SHP77 (cell line): ENCODE measurements at places on chromosomes 16 and 17.

GRCh38 chr17:65231086-65231485 lies 93.9 kb downstream of the RGS9 start:
- no peak for DNase-seq

GRCh38 chr16:70574595-70575271 lies 51.1 kb downstream of the SF3B3 start:
- DNase-seq: no peak

DNA sequence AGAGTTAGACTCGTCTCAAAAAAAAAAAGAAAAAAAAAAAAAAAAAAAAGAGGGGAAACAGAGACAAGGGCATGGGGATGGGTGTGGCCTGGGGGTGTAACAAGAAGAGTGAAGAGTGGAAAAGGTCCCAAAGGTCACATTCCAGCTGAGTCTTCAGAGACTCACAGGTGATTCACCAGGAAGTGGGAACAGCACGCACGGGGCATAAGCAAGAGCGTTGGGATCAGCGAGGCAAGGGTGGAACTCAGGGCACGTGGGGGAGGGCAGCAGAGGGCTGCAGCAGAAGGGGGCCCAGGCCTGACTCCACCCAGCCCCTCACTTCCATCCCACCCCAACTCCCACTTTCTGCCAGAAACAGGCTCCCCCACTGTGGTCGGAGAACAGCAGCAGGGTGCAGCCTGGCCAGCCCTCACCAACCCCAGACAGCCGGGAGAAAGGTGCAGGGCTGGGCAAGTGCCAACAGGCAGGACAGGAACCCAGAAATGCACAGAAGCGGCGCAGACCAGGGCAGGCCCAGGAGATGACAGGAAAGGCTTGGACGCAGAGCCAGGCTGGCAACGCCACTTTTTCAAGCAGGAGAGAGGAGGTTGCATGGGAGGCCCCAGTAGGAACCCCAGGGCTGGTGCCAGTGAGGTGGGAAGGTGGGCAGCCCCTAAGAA lies 3.3 kb downstream of the MEAK7 start:
- DNase-seq: no peak

- DNase-seq: no peak
Measured at GRCh38 chr16:8293413-8293812, 296.9 kb downstream of the TMEM114 start.

GRCh38 chr16:4115209-4115948 lies 863 bp downstream of the ADCY9 start:
- DNase-seq: peak; percentile 44

- no peak for DNase-seq
Measured at GRCh38 chr16:12423131-12423530, 380.6 kb downstream of the CPPED1 start.

DNA sequence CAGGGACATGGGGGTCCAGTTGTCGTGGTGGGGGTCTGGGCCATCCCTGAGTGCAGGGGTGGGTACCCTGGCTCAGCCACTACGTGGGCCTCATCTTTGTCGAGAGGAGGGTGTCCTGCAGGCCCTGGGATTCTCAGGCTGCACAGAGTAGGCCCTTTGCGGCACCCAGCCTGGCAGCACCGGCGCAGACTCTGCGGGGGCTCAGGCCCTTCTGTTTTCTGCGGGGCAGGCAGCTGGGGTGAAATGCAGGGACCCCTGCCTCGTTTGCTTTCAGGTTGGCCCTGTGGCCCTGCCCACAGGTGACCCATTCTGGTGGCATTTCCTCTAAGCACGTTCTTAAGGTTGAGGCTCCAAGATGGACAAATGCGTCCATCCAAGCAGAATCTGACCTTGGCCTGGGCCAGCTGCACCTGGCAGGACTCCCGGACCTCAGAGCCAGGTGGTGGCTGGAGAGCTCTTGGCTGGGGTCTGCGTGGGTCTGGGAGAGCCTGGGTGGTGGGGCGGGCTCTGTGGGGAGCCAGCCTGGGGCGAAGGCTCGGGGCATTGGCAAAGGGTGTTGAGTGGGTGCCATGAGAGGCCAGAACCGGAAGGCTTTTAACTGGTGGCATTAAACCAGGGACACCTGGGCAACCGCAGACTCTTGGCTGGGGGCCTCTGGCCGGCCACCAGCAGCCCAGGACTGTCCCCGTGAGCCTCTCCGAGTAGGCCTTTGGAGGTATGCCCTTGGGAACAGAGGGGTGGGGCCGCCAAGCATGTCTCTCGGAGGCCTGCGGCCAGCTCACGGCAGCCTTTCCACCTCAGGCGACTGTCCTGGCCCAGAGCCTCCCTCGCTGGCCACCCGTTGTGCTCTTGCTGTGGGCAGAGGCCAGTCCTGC lies 16.9 kb downstream of the PRSS27 start:
- DNase-seq: no peak

DNA sequence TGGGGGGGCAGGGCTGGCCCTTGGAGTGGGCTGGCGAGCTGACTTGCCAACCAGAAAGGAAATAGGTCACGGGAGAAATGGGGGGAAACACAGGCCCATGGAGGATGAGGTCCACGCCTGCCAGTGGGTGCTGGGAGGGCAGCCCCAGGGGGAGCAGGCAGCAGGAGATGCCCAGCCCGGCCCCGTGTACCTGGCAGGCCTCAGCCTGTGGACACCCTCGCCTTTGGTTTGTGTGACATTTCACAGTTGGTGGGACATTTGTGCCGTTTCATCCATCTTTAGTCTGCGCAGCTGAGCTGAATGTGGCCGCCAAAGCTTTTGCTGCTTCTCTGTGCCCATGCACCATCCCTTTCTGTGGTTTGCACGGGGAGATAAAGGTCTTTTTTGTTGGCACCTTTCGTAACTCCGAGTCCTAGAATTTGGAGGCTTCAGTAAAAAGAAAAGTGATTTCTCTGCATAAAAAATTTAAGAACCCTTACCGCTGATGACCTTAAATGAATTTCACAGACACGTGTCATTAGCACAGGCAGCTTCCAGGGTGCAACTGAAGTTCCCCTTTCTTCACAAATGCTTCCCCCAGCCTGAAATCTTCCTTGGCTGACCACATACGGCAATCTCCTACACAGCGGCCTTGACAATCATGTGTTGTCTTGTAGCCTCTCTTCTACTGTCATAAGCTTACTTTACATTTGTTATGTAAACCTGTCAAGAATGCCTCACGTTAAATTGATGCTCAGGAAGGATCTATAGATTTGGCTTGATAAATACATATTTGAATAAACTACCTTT lies 193.6 kb downstream of the RPTOR start:
- no peak for DNase-seq

DNA sequence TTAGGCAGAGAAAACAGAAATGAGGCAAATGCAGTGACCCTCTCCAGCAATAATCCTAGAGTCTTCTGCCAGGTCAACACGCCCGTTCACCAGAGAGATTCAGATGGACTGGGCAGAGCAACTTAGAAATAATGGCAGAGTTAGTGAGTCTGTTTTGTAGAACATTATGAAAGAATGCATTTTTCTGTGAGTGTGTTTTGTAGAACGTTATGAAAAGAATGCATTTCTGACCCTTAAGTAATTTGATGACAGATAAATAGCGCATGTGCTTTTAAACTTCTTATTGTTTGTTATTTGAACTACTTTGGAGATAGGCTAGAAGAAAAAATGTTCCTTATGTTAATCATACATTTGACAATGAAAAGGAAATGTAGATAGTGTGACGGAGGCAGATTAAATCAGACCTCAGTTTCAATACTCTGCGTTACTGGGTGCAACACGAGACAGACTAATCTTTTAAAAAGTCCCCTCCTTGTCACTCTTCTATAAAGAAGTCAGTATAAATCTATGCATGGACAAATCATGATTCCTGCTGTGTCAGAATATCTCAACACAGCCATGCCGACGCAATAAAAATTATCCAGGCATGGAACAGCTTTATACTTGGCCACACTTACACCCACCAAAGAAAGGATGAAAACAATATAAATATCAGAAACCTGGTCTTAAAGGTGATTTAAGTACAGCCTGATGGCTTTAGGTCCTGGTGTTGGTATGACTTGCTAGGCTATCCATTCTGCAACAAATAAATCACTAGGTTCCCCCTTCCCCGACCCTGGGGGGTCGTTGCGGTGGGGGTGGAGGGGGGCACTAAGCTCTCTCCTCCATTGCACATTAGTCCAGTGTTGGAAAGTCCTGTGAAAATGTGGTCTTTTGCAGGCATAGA lies 47.8 kb downstream of the MARCHF10 start:
- DNase-seq: no peak

DNA sequence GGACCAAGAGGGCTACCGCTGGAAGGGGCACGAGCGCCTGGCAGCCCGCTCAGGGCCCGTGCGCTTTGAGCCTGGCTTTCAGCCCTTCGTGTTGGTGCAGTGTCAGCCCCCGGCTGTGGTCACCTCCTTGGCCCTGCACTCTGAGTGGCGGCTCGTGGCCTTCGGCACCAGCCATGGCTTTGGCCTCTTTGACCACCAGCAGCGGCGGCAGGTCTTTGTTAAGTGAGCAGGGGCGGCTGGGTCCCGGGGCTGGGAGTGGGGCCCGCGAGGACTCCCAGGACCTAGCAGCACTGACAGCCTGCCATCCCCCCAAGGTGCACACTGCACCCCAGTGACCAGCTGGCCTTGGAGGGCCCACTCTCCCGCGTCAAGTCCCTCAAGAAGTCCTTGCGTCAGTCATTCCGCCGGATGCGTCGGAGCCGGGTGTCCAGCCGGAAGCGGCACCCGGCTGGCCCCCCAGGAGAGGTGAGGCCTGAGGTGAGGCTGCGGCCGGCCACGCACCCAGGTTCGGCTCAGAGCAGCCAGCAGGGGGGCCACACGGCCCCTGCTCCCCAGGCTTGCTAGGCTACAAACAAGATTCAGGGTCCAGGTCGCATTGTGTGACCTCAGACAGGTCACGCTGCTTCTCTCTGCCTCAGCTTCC lies 17.4 kb upstream of the MYO15B start:
- DNase-seq: no peak

DNA sequence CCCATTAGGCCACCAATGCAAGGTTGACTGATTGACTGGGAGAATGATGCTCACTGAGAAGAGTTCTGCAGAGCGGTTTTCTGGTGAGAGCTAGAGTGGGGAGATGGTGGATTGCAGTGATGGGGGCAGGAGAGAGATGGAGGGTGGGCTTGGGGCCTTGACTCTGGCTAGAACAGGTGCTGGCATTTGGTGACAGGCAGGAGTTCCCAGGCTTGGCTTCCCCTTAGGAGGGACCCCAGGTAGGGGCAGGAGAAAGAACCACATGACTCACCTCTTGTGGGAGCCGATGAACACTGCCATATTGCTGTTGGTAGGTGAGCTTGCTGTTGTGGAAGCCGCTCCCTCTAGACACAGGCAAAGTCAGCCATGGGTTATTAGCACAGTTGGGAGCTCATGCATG lies 8.0 kb downstream of the CD300LB start:
- DNase-seq: no peak

DNA sequence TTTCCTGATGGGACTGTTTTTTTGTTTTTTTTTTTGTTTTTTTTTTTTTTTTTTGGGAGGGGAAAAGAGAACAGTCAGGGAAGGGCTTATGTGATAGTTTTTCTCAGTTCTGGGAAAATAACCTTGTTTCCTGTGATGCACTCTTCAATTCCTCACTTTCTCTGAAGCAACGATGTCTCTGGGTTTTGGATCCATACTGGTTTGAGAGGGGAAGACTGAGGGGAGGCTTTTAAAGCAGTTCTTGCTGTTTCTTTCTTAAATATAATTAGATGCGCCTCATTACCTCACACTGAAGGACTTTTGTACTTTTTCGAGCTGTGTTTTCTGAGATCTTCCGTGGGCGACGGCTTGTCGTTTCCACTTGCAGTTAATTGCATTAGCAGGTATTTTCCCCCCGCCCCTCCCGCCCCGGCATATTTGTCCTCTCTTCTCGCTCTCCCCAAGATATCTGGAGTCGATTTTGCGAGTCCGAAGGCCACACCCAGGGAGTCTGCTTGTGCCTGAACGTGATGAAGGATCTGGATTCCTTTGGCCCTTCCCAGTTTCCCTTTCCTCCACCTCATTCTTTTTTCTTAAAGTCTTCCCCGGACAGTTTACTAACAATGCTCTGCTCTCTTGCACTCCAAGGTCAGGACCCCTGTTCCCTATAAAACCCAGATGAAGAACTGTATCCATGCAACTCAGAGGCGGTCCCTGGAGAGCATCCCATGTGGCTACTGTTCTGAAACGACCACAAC lies 125.2 kb upstream of the ZFHX3 start:
- no peak for DNase-seq

GRCh38 chr16:1439058-1439698 lies 5.2 kb downstream of the CCDC154 start:
- peak; percentile 58 for DNase-seq

GRCh38 chr16:79036541-79036940 lies 564.0 kb downstream of the MAF start:
- DNase-seq: no peak

DNA sequence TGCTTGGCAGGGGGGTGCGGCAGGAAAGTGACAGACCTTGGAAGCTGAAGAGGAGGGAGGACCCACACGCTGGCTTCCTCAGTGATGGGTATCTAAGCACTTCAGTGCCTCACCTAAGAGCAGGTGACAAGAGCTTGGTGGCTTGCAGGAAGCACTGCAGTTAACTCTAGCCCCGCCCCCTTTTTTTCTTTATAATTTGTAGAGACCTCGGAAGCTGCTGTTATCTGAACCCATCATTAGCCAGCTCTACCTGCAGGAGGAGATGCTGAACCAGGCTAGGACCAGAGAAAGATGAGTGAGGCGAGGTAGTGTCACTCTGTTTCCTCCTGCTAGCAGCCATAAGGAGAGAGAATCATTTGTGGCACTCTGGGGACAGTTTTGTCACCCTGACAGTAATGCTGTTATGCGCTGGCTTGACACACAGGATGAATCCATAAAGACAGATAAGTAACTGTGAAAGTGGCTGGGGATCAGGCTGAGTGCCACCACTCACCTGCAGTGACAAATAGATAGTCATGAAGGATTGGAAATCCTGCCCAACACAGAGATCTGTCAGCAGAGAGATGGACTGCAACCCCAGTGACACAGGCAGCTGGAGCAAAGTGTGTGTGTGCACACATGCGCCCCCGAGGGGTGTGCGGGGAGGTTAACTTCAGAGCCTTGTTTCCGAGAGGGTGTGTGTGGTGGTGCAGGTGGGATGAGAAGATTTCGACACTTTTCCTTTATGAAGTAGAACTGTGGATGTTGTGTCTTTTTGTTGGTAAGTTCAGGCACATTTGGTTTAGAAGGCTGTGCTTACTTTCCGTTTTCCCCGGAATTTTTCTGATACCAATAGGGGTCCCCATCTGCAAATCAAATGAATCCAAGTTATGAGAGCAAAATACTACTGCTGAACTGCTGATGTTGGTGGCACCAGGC lies 224.0 kb downstream of the IRX3 start:
- no peak for DNase-seq

DNA sequence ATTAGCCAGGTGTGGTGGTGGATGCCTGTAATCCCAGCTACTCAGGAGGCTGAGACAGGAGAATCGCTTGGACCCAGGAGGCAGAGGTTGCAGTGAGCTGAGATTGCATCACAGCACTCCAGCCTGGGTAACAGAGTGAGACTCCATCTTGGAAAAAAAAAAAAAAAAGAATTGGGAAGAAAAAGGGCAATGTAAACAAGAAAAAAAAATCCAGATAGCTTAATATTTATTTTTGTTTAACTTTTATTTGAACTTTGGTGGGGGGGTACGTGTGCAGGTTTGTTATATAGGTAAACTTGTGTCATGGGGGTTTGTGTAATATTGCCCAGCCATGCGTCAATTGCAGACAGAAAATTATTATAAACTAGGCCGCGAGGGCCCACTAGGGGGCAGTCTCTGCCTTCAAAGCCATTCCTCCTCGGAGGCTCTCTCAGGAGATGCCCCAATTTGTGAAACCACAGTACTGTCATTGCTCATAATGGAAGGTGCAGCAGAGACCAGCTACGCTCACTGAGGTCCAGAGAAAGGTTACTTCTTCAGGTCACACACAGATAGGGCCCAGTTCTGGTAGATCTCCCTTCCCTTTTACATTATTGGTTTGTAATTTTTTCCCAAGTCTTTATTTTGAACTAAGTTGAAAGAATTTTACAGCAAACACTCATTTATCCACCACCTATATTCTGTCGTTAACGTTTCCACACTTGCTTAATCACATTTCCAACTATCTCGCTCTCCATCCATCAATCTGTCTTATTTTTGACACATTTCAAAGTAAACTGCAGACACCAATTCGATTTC lies 206.2 kb downstream of the PRKCB start:
- DNase-seq: peak; percentile 15
